ENCODE measurements at places on chromosomes 7 and 10.

DNA sequence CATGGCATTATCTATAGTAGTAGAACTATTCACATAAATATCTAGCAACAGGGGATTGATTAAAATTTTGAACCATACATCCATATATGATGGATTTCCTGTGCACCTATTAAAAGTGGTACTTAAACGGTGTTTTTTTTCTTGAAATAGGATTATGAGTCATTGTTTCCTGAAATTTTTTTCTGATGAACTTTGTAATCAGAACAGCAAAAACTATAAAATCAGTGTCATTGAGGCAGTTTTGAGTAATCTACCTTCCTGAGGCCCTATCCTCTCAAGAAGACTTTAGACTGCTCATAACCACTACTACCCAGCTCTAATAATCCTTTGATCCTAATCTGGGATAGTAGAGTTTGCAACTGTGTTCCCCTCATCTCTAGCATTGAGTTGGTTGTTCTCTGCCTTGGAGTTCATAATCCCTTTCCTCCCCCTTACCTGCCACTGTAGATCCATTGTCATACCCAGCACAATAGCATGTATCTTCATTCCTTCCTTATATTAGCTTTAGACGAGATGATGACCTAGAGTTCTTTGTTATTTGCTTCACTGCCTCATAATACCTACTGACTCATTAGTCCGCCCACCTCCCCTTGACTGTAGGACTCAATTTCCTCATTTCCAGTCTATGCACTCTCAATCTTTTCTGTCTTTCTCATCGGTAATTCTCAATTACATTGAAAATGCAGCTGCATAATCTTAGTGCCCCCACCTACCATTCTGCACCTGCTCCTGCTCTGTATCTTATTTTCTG, 133.4 kb downstream of the LRRC4 start:
- peak; percentile 12 for DNase-seq

DNA sequence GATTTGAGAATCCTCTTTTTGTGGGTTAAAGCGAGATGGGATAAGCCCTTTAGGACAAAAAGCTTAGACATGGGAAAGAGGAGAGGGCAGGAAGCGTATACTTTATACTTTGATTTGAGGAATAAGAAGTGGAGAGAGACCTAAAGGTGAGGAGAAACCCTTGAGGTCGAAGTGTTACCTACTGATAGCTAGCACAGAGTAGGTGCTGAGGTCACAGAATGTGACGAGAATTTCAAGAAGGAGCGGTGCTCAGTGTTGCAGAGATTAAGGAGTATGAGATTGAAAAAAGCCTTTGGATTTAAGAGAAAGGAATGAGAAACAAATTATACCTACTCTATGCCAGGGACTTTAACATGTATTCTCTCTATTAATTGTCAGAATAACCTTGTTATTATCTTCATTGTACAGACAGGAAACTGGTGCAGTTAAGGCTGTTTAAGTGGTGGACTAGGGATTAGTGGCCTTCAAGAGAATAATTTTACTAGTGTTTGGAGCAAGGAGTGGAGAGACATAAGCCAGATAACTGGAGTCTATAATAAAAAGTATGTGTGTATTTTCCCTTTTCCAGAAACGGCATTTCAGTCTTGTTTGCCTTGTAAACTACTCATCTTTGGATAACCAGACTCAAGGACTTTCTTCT, 8.8 kb downstream of the CAPZA2 start:
- DNase-seq: no peak

DNA sequence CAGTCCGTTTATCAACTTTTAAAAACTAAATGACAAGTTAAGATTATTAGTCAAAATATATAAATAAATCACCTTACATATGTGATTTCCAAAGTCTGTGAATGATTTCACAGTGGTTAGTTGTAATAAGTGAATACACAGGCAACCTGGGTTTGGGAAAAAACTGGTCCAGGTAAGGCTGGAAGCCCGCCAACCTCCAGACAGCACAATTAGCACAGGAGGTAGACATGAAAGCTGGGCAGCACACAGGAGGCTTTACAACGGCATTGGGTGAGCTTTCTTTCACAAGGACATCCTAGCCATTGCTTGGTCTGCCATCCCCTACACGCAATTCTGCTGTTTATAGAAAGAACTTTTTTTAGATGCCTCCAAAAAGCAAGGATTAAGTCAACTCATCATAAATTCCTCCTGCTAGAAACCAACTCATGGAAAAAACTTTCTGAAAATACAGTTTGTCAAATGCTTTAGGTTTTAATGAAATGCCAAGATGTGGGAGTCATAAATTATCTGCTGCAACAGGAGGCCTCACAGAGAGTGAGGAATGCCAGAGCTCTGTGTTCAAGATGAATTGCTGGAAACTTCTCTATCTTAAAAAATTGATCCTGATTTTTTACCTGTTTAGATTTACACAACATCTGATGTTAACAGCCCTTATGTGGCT, 346.8 kb upstream of the NFE2L3 start:
- DNase-seq: no peak

GRCh38 chr7:47355684-47356083, 226.2 kb downstream of the TNS3 start:
- no peak for DNase-seq

DNA sequence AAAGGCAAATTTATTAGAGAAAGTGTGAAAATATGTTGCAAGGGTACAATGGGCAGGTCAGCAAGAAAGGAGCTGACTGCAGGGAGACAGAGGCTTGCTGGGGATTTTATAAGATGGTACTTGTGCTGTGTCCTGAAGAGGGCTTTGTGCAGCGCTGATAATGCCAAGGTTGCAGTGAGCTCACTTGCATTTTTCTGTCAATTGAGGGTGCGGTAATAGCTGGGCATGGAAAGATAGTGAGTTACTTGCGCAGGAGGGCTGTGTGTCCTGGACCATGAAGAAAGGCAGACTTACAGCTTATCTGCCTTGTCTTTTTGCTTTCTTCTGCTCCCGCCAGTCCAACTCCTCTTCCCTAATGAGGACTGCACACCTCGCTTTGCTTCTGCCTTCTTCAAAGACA, 12.5 kb downstream of the CDC123 start:
- DNase-seq: no peak

DNA sequence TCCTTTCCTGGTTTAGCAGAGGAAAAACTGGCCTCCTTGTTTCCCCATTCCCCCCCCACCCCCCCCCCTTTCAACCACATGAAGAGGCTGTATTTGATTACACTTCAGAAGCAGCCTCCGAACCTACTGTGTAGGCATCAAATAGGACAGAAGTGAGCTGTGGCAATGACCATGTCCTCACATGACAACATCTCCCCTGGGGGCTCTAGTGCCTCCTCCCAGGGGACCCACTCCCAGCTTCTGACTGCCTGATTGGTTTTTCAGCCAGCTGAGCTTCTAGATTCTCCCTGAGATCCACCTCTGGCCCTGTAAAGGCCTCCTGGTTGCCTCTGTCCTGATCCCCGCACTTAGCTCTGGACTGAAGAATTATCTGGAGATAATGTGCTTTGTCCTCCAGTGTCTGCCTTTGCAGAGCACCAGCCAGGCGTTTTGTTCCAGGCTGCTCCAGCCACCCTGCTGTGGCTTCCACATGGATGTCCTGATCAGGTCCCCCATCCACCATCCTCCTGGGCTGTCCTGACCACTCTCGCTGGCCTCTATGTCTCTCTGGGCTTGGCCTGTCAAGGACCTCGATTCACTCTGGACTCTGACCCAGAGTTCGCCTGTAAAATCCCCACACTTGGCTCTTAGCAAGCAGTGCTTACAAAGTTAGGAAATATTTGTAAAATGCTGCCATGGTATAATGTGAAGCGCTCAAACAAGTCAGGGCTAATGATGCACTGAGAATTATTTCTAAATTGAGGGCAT, 42.4 kb upstream of the TOMM7 start:
- DNase-seq: no peak

DNA sequence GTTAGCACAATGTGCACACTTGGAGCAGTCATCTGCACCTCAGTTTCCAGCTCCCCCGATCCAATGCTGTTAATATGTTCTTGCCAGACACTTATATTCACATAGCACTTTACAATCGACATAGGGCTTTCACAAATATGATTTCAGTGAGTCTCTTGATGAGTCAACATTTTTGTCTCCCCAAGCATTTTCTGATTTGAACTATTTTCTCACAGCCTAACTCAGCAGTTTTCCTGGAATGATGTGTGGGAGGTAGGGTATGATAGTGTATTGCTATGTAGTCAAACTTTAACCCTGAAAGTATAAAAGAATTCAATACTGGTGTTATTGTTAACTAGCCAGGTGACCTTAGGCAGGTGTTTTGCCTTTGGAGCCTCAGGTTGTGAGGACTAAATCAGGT, 82.5 kb upstream of the LRGUK start:
- DNase-seq: no peak

GRCh38 chr10:82213784-82214183, 338.8 kb downstream of the NRG3 start:
- DNase-seq: no peak

GRCh38 chr10:17872191-17873091, 63.3 kb downstream of the MRC1 start:
- DNase-seq: peak; percentile 44

- DNase-seq: no peak
Observed at GRCh38 chr10:24882047-24882698, 70.2 kb downstream of the PRTFDC1 start.

- DNase-seq: no peak
Observed at GRCh38 chr7:43876241-43876640, 6.9 kb upstream of the MRPS24 start.

- no peak for DNase-seq
Observed at GRCh38 chr10:22341190-22341925, 3.9 kb upstream of the SPAG6 start.

DNA sequence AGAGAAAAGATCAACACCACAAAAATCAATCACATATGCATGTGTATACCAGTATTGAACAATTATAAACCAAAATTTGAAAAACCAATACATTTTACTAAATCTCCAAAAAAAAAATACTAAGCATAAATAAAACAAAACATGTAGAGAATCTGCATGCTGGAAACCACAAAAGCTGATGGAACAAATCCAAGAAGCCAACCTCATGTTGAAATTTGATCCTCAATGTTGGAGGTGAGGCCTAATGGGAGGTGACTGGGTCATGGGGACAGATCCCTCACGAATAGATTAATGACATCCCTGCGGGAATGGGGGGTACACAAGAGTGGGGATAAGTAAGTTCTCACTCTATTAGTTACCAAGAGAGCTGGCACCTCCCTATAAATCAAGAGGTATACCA, 82.5 kb downstream of the OAT start:
- no peak for DNase-seq
